ENCODE measurements at places on chromosomes 6 and 20. TPM values are rescaled to one million over a fixed set of nuclear protein-coding genes. Genes with fewer than 3 reads are reported as not detected.

DNA sequence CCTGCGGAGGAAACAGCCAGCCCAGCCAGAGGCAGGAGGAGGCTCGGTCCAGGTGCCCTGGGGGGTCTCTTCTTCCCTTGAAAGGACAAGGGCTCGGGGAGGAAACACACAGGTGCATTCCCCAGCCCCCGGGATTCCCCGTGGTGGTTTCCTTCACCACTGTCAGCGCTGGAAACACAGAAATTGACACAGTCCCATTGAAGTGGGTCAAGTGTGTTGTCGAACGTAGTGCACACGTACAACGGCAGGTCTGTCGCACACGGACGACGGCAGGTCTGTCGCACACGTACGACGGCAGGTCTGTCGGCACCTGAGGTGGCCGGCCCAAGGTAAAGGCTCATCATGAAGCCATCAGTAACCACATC is 80.9 kb downstream of the DLL1 start:
- DNase-seq: no peak

GRCh38 chr6:150184850-150185731 is 42.2 kb downstream of the PPP1R14C start:
- no peak for DNase-seq

DNA sequence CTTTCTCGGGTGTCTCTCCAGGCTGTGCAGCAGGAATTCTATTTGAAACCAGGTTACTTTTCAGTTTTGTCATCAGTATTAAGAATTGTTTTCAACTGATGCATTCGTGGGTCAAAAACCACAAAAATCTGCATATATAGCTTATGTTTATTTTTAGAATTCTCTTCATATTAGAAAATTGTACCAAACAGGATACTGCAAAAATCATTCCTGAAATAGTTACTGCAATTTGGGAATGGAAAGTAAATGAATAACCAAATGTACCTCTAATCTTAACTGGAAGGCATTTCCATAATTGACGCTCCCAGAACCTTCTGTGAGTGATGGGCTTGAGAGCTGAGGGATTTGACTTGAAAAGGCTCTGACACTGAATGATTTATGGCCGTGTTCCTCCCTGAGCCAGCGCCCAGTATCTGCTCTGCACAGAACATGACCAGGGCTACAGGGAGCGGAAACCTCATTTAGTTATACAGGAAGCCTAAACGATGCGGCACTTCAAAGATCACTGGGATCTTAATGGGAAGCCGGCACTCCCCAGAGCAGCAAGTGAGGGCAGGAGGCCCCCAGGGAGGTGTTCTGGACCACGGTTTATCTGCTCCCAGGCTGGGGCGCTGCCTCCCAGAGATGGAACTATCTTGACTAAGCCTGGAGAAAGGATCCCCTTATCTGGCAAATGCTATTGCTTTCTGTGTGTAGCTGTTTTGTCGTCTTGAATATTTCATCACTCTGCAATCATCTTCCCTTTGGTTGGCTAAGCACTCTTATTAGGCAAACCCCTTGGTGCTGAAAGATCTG is 446.0 kb downstream of the QKI start:
- no peak for DNase-seq

DNA sequence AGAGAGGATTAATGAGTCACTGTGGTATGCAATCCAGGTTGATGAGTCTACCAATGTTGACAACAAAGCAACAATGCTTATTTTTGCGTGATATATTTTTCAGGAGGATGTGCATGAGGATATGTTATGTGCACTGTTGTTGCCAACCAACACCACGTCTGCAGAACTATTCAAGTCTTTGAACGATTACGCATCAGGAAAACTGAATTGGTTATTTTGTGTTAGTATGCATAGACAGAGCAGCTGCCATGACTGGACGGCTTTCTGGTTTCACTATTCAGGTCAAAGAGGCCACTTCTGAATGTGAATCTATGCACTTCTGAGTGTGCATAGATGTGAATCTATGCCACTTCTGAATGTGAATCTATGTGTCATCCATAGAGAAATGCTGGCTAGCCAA is 134.0 kb upstream of the GRIK2 start:
- DNase-seq: no peak

The NEURL2 gene
- 4.2 TPM for total RNA-seq

DNA sequence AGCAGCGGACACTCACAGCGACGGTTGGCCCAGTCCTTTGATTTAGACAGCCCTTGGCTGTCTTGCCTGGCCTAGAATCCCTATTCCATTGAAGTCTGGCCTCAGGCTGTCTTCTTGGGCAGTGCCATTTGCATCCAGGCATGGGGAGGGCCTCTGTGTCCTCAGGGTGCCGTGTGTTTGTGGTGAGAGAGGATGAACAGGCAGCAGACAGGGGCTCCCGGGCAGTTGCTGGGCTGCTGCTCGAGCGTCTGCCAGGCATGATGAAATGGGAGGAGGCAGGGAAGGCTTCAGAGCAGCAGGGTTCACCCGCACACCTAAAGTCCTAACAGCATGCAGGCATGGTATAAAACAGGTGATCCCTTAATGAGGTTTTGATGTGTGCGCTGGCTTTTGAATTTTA is 126.9 kb downstream of the SOBP start:
- no peak for DNase-seq

- DNase-seq: no peak
Observed at GRCh38 chr6:119138906-119139541, 60.6 kb upstream of the FAM184A start.

The BNIP5 gene
- total RNA-seq: 17.4 TPM

- DNase-seq: peak; percentile 65
Observed at GRCh38 chr6:125099211-125100073, 54.1 kb upstream of the TPD52L1 start.

DNA sequence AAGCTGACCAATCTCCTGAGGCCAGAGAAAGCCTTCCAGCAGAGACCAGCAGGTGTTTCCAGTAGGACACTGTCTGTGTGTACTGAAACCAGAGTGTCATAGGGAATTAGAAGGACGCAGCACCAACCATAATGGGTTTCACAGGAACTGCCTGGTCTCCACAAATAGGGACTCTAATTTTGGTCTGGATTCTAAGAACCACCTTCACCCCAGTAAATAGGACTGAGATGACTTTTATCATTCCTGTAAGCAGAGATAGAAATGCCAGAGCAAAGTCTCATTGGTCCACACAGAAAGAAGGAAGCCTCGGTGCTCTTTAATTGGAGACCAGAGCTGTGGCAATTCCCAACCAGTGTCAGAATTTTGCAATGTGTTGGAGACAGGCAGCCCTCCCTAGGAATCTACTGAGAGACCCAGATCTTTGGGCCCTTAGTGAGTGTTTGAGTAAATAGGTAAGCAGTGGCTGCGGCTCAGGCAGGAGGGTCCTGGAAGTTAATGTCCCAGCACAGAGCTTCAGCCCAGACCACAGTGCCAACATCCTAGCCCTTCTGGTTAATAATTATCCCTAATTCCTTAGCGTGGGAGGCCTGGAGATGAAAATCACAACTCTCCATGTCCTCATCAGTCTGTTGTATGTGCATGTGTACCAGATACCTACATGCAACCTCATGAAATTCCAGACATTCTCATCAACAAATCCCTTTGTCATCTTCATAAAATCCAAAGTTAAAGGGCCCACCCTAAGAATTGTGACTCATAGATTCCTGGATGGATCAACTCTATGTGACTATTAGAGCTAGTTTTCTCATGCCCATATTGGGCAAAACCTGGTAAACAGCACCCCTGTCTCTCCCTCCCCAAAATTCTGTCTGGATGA is 81.2 kb downstream of the UNC5CL start:
- DNase-seq: no peak

DNA sequence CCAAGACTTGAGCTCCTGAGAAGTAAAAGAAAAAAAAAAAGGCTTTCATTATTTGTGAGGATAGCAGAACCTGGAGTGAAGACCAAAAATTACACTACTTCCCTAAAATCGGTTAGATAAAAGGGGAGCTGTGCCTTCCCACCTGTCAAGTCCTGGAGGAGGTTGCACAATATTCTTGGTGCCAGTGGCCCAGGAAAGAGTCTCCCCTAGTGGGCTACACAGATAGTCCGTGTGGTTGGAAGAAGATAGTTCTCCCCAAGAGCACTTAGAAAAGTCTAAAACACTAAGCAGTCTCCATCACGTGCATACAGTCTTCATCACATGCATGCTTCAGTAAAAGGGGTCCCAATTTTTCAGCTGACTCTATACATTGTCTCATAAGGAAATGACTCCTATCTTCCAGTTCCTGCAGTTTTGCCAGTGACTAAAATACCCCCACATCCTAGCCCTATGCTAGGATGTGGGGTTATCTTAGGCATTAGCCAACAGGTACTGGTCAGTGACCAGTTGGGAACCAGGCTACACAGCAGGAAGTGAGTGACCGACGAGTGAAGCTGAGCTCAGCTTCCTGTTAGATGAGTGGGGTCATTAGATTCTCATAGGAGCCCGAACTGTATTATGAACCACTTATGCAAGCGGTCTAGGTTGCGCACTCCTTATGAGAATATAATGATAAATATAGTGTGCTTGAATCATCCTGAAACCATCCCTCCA is 199.5 kb upstream of the FAM83B start:
- DNase-seq: no peak

DNA sequence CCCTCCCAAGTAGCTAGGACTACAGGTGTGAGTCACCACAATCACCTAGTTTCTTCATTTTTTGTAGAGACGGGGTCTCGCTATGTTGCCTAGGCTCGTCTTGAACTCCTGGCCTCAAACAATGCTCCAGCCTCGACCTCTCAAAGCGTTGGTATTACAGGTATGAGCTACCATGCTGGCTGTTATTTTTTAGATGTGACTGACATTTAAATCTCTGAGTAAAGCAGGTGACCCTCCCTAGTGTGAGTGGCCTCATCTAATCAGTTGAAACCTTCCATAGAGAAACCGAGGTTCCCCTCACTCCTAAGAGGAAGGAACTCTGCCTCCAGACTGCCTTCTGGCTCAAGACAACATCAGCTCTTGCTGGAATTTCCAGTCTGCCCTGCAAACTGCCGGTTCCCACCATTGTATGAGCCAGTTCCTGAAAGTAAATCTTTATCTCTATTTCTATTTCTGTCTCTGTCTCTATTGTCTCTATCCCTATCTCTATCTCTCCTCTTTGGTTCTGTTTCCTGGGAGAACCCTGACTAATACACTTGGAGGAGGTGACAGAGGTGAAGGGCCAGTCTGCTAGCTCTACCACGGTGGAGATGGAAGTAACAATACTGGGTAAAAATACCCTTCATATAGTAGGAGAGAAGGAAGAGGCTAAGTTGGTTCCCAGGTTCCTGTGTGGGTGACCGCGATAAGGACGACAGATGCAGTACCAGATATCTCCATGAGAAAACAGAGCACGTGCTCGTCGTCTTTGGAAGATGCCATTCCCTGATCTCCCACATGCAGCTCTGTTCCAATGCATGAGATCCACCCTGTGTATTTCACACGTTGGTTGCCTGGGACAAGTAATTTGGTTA is 81.0 kb downstream of the MYB start:
- DNase-seq: no peak

The FERMT1 gene
- 102 TPM for total RNA-seq

DNA sequence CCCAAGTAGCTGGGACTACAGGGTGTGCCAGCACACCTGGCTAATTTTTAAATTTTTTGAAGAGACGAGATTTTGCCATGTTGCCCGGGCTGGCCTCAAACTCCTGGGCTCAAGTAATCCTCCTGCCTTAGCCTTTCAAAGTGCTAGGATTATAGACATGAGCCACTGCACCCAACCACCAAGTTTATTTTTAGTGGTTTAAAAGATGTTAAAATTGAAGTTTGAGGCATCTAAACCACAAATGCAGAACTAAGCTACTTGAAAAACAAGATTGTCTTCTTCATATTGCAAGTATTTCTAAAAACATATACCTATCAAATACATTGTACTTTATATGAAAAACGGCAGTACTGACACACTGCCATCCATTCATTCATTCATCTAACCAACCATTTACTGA is 31.6 kb downstream of the WASF1 start:
- DNase-seq: no peak

The BPI gene
- 0.19 TPM for total RNA-seq

DNA sequence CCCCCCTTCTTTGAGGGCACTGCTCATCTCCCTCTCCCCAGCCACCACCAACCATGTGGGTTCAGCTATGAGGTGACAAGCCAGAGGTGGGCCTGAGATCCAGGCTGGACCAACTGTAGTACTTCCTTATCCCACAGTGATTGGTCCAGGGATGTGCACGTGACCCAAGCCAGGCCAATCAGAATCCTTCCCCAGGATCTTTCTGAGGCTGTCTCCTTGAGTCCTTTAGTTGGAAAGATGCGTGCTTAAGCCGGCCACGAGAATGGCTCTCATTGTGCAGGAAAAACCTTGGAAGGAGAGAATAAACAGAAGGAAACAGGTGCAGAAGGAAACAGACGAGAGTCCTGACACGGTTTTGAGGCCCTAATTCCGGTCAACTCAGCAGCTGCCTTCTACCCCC is 39.2 kb downstream of the ZC3H12D start:
- DNase-seq: no peak

Measured in mucosa of descending colon (tissue), 3 donors.